Suprapubic skin (tissue), 4 donors: ENCODE measurements at places on chromosomes 7 and 10.

- H3K4me3 ChIP-seq = no peak overlapping the region
- DNase-seq = no peak
- H3K27ac ChIP-seq = no peak overlapping the region
Observed at GRCh38 chr10:63175534-63175933, 42.4 kb downstream of the NRBF2 start.

DNA sequence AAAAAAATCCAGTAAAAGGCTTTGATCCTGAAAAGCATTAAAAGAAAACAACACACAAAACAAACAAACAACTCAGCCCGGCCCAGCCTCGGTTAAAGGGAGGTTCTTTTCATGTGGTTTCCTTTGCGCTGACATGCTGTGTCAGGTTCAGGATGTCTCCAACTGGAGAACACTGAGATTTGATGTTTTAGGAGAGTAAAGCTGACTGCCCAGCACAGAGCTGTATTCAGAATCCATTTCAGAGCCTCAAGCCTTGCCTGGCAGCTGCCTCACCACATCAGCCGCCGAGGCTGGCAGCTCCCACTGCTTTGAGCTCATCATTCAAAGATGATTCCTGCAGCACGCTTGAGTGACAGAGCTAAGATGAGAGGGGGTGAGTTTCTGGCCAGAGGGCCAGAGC is 205.8 kb upstream of the LYZL1 start:
- H3K36me3 ChIP-seq = no peaks in the 10 kb centered on the region
- H3K4me3 ChIP-seq = no peak overlapping the region
- no peak for DNase-seq

DNA sequence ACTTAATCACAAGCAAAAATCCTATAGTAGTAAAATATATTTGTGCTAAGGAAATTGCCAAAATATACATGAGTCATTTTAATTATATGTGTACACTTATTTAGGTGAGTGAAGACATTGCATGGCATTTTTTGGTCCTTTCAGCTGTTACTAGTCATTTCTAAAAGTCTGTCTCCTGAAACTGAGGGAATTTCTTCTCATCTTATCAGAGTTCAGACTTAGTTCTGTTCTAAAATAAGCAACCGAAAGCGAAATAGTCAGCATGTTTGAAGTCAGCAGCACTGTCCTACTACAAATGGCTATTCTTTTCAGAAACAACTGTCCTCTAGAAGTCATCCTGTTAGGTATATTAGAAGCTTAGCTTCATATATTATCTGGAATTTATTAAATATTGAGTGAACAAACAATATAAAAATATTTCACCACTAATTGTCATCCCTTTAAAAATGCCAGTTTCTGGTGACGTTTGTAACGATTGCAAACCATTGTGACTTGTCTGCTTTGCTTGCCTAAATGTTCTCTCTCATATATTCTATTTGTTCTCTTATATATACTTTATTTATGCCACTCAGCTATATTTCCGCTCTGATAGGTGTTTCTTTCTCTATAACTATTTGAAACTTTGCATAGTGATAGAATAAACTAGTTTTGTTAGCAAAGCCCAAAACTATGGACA is 227.4 kb upstream of the KAT6B start:
- H3K27ac ChIP-seq = no peak overlapping the region
- no peak overlapping the region for H3K4me3 ChIP-seq
- H3K27me3 ChIP-seq = no peaks in the 10 kb centered on the region
- no peak for DNase-seq
- H3K36me3 ChIP-seq = peaks cover 5% of the 10 kb centered on the region
- peaks cover under 1% of the 10 kb centered on the region for H3K4me1 ChIP-seq

- peaks cover 51% of the 10 kb centered on the region for H3K36me3 ChIP-seq
- H3K27ac ChIP-seq = no peak overlapping the region
- no peak overlapping the region for H3K4me3 ChIP-seq
- H3K27me3 ChIP-seq = no peaks in the 10 kb centered on the region
- no peak for DNase-seq
Observed at GRCh38 chr10:3118641-3119091, 51.3 kb downstream of the PFKP start.
